ENCODE measurements at places on chromosomes 5 and 9. TPM values are rescaled to one million over a fixed set of nuclear protein-coding genes. Genes with fewer than 3 reads are reported as not detected.

The SLC4A9 gene
- not detected for total RNA-seq

The PDLIM4 gene
- 0.47 TPM for total RNA-seq

The PCDHGA12 gene
- not detected for total RNA-seq

The SLC6A3 gene
- 0.37 TPM for total RNA-seq

The AIF1L gene
- total RNA-seq: 1.4 TPM

The PCDHB12 gene
- total RNA-seq: not detected

The CER1 gene
- not detected for total RNA-seq

The TXNDC8 gene
- not detected for total RNA-seq

The SCGB3A2 gene
- not detected for total RNA-seq

The TMC1 gene
- total RNA-seq: not detected

The UBE2B gene
- total RNA-seq: 71.6 TPM

The GOLGA2 gene
- 47.7 TPM for total RNA-seq

The MZB1 gene
- not detected for total RNA-seq

The TMEM252 gene
- not detected for total RNA-seq

The NTRK2 gene
- total RNA-seq: 0.04 TPM

The ZNF883 gene
- 0.90 TPM for total RNA-seq

The PALM2AKAP2 gene
- total RNA-seq: 0.06 TPM

The PIP5K1B gene
- not detected for total RNA-seq

The SH3RF2 gene
- total RNA-seq: 3.1 TPM

The SPINK13 gene
- total RNA-seq: not detected

The GABBR2 gene
- 0.34 TPM for total RNA-seq

The PCDHGB5 gene
- 2.1 TPM for total RNA-seq

The DDX4 gene
- total RNA-seq: not detected

The GALT gene
- total RNA-seq: 17.3 TPM

The CDH9 gene
- total RNA-seq: not detected

The TICAM2 gene
- 1.3 TPM for total RNA-seq

The ISL1 gene
- not detected for total RNA-seq

The ADAM19 gene
- 13.7 TPM for total RNA-seq

The ZNF608 gene
- 0.66 TPM for total RNA-seq

The SLC23A1 gene
- 0.91 TPM for total RNA-seq

The HMMR gene
- total RNA-seq: 25.3 TPM

The AMBP gene
- total RNA-seq: 6.1 TPM

The TAL2 gene
- not detected for total RNA-seq

The GPX8 gene
- total RNA-seq: 41.5 TPM

The ADAMTSL2 gene
- total RNA-seq: not detected

The ARL10 gene
- total RNA-seq: 0.02 TPM

The GARNL3 gene
- total RNA-seq: 1.8 TPM

The GRIA1 gene
- not detected for total RNA-seq

Data from A549 treated with ZK216348 at 1 μM for 4 hours (cell line).